NCI-H446 treated with DMSO at 0.1 percent for 48 hours (cell line): ENCODE measurements at places on chromosomes 11 and 22.

DNA sequence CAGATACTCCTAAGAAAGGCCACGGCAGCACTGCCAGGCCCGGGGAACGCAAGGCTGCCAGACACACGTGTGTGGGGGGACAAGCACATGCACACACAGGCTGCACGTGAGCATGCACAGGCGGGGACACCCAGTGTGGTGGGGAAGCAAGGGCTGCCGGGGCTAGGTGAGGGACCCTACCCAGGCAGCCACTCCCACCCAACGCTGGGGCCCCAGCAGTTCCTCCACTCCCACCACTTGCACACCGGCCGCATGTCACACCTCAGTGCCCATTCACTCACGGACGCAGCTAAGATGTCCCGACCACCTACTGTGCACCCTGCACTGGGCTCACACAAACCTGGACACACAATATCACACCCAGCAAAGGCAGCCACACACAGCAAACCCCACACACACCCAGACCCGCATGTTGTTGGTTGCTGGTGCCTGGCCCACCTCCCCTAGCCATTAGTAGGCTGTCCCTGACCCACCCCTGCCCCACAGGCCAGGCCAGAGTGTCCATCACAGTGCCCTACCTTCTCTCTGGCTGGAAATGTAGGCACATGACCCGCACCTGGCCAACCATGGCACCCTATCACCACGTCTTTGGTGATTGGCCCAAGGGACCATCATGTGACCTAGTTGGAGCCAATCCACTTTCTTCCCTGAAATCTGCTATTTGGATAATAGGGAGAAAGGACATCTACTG is 8.8 kb downstream of the SSTR3 start:
- no peak for DNase-seq

DNA sequence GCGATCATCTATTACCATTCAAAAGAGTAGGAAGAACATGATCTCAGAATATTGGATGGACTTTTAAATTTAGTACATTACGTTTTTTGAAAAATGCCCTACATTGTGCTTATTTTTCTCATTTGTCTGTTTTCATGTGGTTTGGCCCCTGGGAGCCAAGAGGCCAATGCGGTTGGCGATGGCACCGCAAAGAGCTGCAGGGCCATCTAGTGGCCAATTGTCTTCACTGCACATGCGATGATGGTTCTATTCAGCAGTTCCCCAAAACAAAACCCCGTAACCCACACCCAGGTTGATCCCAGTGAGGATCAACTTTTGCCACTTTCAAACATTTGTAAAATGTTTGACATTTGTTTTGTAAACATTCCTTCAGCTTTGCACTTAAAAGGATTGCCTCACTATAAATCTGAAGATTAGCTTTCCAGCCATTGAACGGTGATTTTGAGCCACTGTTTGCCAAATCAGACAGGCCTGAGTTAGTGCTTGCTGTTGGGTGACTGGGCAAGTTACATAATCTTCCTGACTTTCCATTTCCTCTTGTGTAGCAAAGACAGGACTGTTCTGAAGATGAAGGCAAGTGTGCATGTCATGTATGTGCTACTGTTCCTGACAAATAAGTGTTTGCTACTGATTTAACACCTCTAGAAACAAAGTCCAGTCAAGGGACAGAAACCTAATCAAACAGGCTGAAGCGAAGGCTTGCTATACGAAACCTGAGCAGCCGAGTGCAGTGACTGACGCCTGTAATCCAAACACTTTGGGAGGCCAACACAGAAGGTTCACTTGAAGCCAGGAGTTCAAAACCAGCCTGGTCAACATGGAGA is 29.2 kb upstream of the XBP1 start:
- DNase-seq, result no peak

DNA sequence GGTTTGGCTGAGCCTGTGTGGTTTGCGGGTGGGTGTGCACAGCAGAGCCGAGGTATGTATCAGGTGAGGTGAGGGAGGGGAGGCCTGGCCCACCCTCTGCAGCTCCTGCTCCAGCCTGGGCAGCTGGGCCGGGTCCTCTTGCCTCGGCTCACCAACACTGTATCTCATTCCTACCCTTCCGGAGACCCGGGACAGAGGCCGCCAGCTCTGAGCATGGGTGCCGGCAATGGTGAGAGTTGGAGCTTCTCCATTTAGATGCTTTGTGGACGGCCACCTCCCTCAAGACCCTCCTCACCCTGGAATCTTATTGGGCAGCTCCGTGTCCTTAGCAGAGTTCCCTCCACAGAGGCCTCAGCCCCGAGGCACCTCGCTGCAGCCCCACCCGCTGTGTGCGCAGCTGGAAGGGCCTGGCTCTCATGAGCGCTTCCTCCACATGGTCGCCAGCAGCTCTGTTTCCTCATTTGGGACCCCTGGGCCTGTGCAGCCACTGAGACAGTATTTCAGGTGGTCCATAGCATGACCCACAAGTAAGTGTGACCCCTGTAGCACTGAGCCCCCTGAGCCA is 55.7 kb downstream of the ANO1 start:
- DNase-seq, result no peak

DNA sequence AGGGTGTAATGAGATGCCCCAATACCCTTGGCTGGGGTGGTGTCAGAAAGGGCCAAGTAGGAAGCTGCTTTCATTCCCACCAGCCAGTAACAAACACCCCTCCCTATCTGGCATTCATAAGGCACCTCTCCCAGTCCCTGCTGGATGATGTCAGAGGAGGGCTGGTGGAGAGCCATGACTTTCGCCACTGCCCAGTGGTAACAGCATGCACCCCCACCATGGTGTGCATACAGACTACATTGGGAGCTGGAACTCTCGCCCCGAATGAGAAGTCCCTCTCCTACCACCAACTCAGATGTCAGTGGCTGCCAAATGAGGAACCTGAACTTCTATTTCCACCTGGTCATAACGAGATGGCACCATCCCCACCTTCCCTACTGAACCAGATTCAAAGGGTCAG is 73.3 kb downstream of the SGSM3 start:
- DNase-seq, result no peak

GRCh38 chr11:76139314-76139713 is 67.0 kb downstream of the WNT11 start:
- no peak for DNase-seq

DNA sequence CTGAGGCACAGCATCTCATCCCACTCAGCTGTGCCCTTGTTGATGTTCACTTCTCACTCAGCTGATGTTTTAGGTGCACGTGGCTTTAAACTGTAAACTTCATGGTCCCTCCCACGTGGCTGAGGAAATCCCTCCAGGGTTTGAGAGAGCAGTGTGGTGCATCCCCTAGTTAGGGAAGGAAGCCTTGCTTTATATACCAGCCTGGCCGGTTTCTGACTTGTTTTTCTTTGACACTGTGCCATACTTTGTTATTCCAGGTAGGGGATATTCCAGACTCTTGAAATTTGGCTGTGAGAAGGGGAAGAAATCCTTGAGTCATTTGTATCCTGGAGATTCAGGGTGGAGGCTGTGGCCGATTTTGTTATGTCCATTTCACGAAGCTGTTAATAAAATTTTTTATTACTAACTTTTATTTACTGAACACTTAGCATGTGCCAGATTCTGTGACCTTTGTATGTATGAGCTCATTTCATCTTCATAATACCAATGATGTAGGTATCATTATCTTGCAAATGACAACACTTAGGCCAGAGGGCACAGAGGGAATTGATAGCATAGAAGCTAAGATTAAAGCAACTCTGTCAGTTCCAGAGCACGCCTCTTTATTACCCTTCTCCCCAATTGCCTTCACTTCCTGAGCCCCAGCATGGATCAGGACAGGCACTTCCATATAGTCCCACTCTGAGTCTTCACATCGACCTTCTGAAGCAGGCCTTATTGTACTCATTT is 116.6 kb downstream of the NAV2 start:
- DNase-seq, result no peak
